ENCODE measurements at places on chromosomes 12 and 14.

GRCh38 chr12:2163177-2163941, 110.6 kb downstream of the CACNA1C start:
- DNase-seq = no peak

- DNase-seq = peak; percentile 83
These were observed 4.9 kb upstream of the GPR132 start for GRCh38 chr14:105069871-105070759.

- peak; percentile 67 for DNase-seq
These were observed 102.7 kb downstream of the TMEM30B start for GRCh38 chr14:61178226-61179060.

GRCh38 chr12:2297658-2298057, 244.9 kb downstream of the CACNA1C start:
- no peak for DNase-seq

- DNase-seq = no peak
These were observed 550.8 kb upstream of the TMEM132C start for GRCh38 chr12:127716166-127716565.

GRCh38 chr14:22981876-22982476, 375 bp downstream of the AJUBA start:
- peak; percentile 13 for DNase-seq

GRCh38 chr12:50686406-50686805, 77.5 kb upstream of the ATF1 start:
- no peak for DNase-seq

DNA sequence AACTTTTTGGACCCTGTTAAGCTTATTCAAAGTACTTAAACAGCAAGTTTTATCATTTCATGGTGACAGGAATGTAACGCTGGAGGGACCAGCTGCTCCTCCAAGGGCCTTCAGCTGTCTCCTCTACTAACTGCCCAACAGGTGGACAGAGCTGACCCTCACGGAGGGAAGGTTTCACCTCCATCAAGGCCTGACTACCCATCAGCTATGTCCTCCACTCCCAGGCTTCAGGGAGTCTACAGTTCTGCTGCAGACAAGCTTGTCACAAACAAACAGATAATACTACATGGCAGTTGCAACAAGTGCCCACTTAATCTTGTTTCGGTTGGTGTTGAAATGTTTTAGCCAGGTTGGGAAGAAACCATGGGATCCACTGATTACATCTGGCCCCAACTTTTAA, 175.1 kb downstream of the TTC7B start:
- DNase-seq = no peak

GRCh38 chr14:31576949-31577348, 15.7 kb downstream of the NUBPL start:
- DNase-seq = no peak

DNA sequence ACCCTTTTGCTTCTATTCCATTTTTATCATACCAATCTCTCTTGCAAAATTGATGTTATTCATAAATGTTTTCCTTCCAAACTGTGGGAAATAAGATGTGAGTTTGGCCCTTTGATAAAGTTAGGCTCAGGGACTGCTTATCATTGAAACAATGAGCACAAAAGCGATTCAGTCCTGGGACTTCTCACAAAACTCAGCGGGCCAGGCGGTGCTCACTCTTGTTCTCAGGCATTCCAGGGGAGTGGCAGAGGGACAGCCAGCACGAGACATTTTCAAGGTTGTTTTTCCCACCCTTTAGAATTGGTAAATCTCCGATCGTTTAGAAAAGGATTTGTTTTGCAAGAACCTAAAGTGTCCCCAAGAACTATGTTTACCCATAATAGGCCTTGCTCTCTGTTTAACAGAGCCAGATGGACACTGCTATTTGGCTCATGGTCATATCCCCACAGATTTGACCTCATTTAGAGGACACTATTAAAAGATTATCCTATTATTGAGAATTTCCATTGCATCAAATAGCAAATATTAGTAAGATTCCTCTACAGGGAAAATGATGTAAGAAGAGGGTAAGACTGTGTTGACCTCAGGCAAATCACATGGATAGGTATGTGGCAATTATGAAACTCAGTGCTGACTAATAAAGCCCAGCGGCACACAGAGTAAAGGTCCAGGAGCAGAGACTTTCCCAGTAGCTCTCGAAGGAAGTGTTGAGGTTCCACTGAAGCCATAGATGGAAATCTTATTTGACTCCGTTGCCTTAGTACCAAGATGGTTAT, 102.7 kb upstream of the USP44 start:
- peak; percentile 19 for DNase-seq

DNA sequence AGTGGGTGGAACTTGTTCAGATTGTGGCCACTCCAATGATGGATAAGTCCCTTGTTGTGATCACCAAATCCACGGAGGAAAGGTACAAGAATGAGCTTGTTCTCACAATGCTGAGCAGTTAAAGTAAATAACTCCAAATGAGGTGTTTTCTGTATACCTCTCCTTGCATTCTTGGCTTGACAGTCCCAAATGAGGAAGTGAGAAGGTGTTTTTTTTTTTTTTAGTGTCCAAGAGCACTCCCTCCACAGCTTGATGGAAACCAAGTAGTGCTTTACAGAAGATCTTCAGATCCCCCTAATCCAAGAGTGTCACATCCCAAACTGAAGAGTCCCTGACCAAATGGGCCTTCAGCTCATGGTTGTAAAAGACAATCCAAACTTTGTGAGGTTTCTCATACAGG, 153.6 kb downstream of the ATP23 start:
- no peak for DNase-seq

DNA sequence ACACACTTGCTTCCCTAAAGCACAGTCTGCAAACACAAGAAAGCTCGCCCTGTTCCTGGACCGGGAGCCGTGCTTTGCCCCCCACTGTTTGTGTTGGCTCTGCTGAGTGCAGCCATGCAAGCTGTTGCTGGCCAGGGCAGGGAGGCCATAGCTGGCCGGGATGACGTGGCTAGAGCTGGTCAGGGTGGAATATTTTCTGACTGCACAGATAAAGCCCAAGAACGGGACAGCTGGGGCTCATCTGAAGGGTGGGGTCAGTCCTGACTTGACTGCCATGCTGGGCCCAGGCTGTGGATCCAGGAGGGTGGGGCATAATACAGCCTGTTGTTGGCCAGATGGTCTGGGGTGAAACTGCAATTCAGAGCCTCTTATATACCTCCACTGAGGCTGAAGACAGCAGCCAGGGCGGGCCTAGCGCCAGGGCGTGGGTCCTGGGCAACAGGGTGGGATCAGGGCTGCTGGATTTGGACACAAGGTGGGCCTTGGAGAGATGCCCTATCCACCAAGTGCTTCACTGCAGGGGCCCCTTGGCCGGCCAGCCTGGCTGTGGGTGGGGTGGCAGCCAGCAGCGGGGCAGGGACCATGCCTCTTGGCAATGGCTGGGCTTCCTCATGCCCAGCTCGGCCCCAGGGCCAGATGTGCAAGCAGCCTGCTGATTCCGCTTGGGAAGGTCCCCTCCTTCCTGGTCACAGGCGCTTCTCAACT, 14.8 kb downstream of the KMT5A start:
- no peak for DNase-seq

GRCh38 chr12:92546259-92546634, 156.5 kb upstream of the PLEKHG7 start:
- DNase-seq = no peak

Data from activated CD8-positive, alpha-beta T cell treated with anti-CD3 and anti-CD28 coated beads for 36 hours (primary cell).